Activated CD4-positive, alpha-beta T cell treated with anti-CD3 and anti-CD28 coated beads for 24 hours (primary cell): ENCODE measurements at places on chromosomes 7 and 10.

DNA sequence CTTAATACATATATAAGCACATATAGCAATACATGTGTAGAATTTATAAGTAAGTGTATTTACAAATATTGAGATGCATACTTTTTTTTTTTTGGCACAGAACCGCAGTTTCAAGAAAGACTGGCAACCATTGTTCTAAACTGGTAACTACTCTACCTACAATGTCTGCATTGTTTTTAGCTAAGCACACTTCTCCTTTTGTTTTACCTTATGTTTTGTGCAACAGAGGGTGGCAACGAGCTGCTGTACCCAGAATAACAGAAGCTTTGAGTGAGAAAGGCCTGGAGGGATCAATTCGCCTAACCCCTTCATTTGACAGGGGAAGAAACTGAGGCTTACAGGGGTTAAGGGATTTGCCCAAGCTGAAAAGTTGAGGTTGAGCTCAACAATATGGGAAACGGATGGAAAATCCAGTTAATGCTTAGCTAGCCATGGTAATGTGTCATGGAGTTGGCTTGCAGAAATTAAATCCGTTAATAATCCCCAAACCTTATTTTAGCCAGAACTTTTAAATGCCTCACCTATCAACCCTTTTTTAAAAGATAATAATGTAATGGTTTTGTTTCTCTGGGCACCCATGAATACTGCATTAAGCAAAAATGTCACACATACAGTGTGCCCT, 25.5 kb downstream of the FZD1 start:
- no peak for DNase-seq

DNA sequence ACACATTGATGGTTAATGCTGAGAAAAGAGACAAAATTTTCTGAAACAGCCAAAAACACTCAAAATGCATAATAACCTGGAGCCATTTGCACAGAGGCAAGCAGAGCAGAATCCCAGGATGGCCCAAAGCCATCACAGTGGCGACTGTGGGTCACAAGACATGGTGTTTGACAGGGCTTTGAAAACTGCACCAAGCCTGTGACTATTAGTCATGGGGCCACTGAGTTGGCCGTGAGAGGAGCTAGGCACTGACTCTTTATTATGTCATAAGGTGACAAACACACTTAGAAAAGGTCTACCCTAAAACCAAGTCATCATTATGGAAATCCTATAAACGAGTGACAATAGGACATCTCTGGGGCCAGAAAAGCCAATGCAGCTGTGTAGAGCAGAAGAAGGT, 23.9 kb downstream of the DRGX start:
- DNase-seq: no peak

DNA sequence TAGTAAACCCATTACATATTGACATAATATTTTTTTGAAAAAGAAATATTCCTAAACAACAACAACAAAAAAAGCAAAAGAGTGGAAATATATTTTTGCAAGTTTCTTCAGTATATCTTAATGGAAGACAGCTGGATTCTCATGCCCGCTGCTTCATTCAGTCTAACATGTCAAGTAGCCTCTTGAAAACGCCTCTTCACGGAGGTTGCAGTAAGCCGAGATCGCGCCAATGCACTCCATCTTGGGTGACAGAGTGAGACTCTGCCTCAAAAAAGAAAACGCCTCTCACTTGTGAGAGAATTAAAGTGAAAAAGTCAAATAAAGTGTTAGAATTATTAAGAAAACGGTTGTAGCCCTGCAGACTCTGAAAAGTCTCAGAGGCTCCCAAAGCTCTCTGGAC, 1.3 kb downstream of the CUTC start:
- no peak for DNase-seq

DNA sequence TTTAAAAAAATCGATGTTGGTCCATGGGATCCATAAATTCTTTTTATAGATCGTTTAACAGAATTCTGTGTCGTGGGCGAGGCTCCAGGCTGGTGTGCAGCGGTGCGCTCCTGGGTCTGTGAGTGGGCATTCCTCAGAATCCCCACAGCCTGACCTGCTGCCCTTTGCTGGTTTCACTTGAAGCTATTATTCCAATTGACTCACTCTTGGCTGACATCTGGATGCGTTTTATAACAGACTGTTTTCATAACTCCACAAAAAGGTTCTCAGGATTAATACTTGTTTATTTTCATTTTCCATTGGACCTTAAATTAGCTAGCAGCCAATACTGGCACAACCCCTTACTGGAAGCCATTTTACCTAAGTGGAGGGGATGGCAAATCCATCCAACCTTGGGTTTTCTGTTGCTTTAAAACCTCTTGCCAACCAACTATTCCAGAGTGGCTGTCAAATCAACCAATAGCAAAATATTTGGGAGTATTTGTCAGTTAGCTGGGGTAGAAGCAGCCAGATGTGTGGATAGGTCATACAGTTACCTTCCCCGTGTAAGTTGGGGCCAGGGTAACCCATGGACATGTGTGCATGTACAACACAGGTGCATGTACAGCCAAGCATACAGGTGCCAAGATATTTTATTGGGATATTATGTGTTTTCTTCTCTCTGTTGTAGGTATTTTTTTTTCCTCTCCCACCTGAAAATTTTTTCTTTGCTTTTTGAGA, 160.7 kb upstream of the ZNF32 start:
- no peak for DNase-seq

- DNase-seq: no peak
Measured at GRCh38 chr7:106653488-106653887, 7.5 kb downstream of the CCDC71L start.

DNA sequence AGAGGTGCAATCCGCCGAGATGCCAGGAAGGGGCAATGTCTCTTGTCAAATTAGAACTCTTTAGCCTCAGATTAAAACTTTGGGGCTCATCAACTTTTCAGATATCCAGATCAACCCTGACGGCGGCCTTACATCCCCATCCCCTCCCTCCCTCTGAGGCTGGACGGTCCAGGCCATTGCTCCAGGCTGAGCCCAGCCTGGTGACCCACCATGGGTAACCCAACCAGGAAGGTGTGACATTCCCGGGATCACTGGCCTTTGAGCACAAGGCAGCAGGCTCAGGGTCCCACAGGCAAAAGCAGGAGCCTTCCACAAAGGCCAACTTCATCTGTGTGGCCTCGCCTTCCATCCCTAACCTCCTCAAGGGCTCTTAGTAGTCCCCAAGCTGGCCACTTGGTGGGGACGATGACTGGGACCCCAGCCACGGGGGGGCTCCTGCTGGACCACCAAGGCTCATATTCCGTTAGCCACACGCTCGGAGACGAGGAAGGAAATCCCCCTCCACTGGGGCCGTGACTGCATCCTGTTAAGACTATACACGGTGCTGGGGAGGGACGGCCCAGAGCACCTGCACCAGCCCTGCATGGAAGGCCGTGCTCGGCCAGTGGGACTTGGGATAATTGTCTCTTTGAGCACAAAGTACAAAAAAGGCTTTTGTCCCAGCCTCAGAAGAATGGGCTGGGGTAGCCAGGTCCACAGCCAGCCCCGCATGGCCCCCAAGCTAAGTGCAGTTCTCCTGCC, 62.8 kb downstream of the ZRANB1 start:
- DNase-seq: no peak

GRCh38 chr7:23242321-23242720, 4.3 kb upstream of the GPNMB start:
- no peak for DNase-seq

DNA sequence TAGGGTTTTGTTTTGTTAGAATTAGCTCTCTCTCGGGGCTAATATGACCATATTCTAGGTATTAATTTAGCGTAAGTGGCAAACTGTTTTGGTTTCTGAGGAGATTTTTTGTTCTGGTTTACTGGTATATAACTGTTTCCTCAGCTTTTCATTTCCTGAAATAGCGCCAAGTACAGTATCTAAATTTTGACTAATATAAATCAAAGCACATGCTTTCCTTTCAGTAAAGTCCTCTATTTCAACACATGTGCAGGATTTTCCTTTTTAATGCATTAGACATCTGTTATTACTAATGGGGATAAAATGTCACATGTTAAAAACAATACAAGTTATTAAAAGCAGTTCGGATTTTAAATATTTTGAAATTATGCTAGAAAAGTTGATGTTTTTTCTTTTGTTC, 11.3 kb downstream of the FERD3L start:
- no peak for DNase-seq

GRCh38 chr10:133032976-133033741, 54.6 kb upstream of the ADGRA1 start:
- no peak for DNase-seq

DNA sequence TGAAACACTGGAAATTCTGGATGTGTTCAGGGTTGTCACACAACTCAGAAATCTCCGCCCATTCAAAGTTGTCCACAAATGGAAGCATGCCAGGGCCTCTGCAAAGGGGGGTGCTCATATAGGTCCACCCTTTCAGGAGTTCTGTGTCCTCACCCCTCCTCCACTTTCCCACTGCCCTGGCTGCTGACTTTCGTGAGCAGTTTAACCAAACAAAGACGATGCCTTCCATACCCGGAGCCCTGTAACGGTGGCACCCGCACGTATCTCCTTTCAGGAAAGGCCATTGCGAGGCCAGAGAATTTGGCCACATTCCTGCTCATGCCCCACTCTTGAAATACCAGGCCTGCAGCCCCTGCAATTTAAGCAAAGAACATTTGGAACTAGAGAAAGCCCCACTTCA, 1.4 kb downstream of the CPXM2 start:
- DNase-seq: no peak

- DNase-seq: no peak
Measured at GRCh38 chr7:55587687-55588378, 15.5 kb upstream of the VOPP1 start.
